ENCODE measurements at places on chromosomes 1 and 21.

GRCh38 chr21:15442743-15443469 is 286.9 kb upstream of the USP25 start:
- DNase-seq: no peak

DNA sequence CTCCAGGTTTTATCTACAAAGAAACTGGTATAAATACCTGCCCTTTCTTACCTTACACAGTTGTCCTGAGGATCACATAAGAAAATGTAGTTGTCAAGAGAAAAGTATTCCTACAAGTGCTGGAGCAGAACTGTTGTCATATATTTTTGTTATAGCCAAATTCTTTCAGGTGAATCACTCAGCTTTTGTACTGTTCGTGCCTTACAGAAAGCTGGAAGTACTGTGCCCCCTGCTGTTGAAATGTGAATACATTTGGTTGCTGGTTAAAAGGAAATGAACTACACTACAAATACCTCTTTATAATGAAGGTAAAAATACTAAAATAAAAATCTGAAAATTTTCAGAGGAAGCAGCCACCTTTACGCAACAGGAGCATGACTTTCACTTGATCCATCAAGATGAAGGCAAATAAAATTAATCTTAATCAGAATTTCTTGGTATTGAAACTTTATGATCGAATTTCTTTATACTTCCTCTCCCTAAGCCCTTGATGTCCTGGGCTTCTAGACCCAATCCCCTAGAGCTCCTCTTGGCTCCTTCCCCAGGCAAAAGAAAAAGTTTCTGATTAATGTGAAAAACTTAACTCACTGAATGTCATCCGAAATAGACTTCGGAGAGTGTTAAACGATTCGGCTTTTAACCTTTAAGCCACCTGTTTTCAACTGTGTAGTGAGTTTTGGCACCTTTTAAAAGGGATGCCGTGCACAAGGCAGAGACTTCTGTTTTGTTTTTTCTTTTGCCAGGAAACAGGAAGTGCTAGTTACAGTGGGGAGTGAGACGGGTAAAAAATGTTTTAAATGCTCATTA is 12.5 kb downstream of the CHML start:
- no peak for DNase-seq

DNA sequence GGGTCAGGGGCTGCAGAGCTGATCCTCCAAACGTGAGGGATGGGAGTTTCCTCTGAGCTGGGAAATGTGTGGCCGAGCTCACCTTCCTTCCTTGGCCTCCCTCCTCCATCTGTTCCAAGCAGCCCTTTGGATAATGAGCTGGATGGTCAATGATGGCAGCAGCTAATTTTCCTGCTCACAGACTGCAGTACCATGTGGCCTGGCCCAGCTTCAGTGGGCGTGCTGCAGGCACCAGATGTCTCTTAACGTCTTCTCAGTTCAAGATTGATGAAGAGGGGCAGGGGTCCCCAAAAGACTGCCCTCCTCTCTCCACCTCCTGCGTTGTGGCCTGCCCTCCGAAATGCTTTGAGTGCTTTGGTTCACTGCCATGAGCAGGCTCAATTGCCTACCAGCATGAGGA is 86.0 kb downstream of the UBIAD1 start:
- DNase-seq: no peak

DNA sequence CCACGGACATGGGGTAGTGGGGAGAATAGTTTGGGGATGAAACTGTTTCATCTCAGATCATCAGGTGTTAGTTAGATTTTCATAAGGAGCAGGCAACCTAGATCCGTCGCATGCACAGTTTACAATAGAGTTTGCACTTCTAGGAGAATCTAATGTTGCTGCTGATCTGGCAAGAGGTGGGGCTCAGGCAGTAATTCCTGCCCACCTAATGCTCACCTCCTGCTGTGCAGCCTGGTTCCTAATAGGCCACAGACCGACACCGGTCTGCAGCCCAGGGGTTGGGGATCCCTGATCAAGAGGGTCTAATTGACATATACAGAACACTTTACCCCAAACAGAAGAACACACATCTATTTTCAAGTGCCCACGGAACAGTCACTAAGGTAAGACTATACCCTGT is 275.1 kb downstream of the PTPRU start:
- DNase-seq: no peak

DNA sequence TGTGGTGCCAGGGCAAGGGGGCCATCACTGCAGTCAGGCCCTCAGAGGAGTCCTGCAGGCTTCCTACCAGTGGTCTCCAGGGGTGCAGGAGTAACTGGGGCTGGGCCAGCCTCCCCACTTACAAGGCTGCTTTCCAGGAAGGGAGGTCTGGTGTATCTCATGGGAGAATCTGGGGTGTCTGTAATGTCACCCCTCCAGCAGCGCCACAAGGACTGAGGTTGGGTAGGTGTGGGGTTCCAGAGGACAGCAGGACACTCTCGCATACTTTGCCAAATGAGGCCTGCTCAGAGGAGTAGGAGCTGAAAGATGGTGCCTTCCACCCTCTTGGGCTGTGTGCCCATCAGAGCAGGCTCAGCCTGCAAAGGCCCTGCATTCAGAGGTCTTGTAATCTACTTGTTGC is 46.9 kb downstream of the TNNT2 start:
- DNase-seq: no peak

GRCh38 chr21:45207839-45208626 is 79.7 kb downstream of the POFUT2 start:
- no peak for DNase-seq

DNA sequence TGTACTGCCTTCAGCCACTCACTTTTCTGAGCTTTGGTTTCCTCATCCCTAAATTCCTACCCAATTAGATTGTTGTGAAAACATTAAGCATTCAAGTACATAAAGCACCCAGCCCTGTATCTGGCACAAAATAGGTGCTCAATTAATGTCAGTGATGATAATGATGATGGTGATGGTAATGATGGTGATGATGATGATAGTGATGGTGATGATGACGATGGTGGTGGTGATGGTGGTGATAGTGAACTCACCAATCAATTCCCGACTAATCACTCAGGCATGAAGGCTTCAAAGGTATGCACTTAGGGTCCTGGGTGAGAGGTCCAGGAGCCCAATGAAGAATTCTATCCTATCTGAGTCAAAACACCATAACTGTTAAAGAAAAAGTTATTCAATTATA is 383.5 kb downstream of the MATN1 start:
- DNase-seq: no peak

All from stimulated activated CD8-positive, alpha-beta memory T cell treated with anti-CD3 and anti-CD28 coated beads, Interleukin-7, amount 100 ng/mL, for 4 hours (primary cell).